ENCODE measurements at places on chromosomes 13 and 19.

GRCh38 chr13:112693831-112694497 is 4.1 kb downstream of the ATP11A start:
- peaks cover 13% of the 10 kb centered on the region for H3K36me3 ChIP-seq
- no peak for DNase-seq
- peaks cover 18% of the 10 kb centered on the region for H3K4me1 ChIP-seq
- no peaks in the 10 kb centered on the region for H3K27me3 ChIP-seq

DNA sequence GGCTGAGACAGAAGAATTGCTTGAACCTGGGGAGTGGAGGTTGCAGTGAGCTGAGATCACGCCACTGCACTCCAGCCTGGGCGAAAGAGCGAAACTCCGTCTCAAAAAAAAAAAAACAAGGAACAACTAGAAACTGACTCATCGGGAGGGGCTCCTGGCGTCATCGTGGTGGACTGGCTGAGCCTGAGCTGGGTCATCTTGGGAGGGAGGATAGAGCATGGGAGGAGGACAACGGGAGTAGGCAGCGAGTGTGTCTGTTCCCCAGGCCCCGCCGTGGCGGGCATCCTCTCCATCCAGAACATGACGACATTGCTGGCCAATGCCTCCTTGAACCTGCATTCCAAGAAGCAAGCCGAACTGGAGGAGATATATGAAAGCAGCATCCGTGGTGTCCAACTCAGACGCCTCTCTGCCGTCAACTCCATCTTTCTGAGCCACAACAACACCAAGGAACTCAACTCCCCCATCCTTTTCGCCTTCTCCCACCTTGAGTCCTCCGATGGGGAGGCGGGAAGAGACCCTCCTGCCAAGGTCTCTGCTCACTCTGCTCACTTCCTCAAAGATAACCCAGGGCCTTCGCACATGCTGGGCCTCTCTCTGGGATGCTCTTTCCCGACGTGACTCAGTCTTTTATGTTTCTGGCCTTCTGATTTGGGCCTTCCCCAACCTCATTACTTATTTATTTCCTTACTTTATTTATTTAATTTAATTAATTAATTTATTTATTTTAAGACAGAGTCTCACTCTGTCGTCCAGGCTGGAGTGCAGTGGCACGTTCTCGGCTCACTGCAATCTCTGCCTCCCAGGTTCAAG is 16.6 kb downstream of the DDX39A start:
- peaks cover 73% of the 10 kb centered on the region for H3K36me3 ChIP-seq
- peak overlapping the region; percentile 58 for H3K27ac ChIP-seq
- no peaks in the 10 kb centered on the region for H3K27me3 ChIP-seq
- H3K4me1 ChIP-seq: peaks cover 7% of the 10 kb centered on the region

DNA sequence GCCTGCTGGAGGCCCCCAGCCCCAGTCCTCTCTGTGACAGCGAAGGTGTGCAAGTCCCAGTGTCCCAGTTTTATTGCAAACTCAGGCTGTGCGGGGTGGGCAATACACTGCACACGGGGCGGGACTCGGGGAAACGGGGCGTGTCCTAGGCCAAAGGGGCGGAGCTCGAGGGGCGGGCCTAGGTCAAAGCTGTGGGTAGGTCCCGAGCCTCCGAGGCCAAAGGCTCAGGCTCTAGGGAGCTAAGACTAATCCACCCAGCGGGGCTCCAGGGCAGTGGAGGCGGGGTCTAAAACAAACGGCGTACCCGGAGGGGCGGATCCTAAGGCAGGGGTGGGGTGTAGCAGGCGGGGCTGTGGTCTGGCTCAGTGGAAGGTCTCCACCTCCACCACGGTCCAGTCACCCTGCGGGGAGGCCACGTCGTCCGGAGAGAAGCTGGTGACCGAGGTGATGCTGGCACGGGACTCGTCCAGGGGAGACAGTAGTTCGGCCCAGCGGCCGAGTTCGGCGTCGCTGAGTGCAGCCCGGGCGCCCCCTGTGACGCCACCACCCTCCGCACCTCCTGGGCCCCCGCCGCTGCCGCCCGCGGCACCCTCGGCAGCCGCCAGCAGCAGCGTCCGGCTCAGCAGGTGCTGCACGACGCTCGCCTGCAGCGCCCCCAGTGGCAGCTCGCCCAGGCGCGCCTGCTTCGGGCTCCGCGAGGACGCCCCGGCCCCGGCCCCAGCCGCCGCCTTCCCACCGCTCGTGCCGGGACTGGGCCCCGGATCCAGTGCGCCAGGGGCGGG is 5.3 kb downstream of the PRR36 start:
- no peaks in the 10 kb centered on the region for H3K27me3 ChIP-seq
- peak; percentile 81 for DNase-seq
- peak overlapping the region; percentile 71 for H3K27ac ChIP-seq
- peak overlapping the region; percentile 75 for H3K4me3 ChIP-seq
- peaks cover 15% of the 10 kb centered on the region for H3K4me1 ChIP-seq

GRCh38 chr13:99559560-99559959 is 58.3 kb downstream of the TM9SF2 start:
- no peak overlapping the region for H3K4me3 ChIP-seq
- no peaks in the 10 kb centered on the region for H3K4me1 ChIP-seq
- H3K36me3 ChIP-seq: peaks cover 75% of the 10 kb centered on the region
- DNase-seq: no peak

- H3K4me1 ChIP-seq: peaks cover 8% of the 10 kb centered on the region
- peak; percentile 12 for DNase-seq
- no peak overlapping the region for H3K4me3 ChIP-seq
- H3K36me3 ChIP-seq: peaks cover 96% of the 10 kb centered on the region
- H3K27me3 ChIP-seq: no peaks in the 10 kb centered on the region
Observed at GRCh38 chr13:114244637-114245036, 9.9 kb downstream of the CDC16 start.

DNA sequence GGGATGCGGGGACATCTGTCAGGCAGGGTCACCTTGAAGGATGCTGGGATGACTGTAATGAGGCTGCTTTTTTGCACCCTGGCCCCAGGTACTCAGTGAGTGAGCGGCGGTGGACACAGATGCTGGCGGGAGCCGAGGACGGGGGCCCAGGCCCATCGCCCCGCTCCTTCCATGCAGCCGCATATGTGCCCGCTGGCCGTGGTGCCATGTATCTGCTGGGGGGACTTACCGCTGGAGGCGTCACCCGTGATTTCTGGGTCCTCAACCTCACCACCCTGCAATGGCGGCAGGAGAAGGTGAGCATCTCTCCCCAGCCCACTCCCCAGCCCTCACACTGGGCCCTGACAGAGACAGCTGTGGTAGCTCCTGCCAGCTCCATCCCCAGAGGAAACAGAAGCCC is 31.3 kb downstream of the MEGF8 start:
- H3K27ac ChIP-seq: no peak overlapping the region
- no peak overlapping the region for H3K4me3 ChIP-seq
- H3K36me3 ChIP-seq: peaks cover 4% of the 10 kb centered on the region
- H3K4me1 ChIP-seq: no peaks in the 10 kb centered on the region
- no peaks in the 10 kb centered on the region for H3K27me3 ChIP-seq

GRCh38 chr13:23637829-23638228 is 67.6 kb downstream of the TNFRSF19 start:
- no peak overlapping the region for H3K4me3 ChIP-seq
- H3K27ac ChIP-seq: no peak overlapping the region
- no peaks in the 10 kb centered on the region for H3K4me1 ChIP-seq
- no peak for DNase-seq
- no peaks in the 10 kb centered on the region for H3K27me3 ChIP-seq

DNA sequence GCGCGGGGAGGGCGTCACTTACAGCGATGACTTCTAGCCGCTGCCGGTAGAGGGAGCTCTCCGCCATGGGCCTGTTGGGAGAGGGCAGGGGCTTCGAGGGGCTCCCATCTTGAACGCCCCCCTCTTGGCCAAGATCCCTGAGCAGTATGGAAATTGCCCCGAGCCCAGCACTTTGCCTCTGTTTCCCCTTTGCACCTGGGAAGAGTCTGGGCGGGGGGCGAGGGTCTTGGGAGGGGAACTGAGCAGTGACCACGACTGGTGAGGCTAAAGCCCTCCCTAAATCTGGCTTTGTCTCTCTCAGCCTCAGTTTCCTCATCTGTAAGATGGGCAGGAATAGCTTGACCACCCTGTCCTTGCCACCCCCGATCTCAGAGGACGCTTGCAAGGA is 2.8 kb downstream of the PALM3 start:
- no peaks in the 10 kb centered on the region for H3K36me3 ChIP-seq
- H3K4me3 ChIP-seq: no peak overlapping the region
- no peaks in the 10 kb centered on the region for H3K27me3 ChIP-seq
- no peak overlapping the region for H3K27ac ChIP-seq
- H3K4me1 ChIP-seq: peaks cover 61% of the 10 kb centered on the region
- DNase-seq: peak; percentile 63

DNA sequence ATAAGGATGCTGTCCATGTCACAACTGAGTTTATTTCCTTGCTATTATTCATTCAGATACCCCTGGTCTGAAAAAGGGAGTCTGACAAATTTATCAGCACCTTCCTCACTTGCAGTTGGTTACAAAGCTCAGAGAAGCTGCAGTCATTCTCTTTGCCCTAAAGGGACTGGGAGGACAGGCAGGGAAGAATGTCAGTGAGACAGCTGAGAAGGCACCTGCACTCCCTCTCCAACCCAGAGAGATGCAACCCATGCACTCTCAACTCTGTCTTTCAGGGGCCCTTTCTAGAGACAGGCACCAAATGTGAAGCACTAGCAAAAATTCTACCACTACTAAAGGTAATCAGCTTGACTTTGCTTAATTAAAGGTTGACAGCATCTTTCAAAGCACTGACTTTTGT is 83.3 kb downstream of the CRYL1 start:
- no peaks in the 10 kb centered on the region for H3K4me1 ChIP-seq
- H3K4me3 ChIP-seq: no peak overlapping the region
- no peak for DNase-seq
- no peaks in the 10 kb centered on the region for H3K36me3 ChIP-seq
- H3K27ac ChIP-seq: no peak overlapping the region

DNA sequence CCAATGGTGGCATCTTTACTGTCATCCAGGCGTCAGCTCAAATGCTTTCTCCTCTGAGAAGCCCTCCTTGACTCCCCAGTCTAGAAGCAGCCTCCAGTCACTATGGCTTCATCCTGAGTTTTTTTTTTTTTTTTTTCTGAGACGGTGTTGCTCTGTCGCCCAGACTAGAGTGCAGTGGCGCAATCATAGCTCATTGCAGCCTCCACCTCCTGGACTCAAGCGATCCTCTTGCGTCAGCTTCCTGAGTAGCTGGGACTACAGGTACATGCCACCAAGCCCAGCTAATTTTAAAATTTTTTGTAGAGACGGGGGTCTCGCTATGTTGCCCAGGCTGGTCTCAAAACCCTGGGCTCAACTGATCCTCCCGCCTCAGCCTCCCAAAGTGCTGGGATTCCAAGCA is 4.2 kb downstream of the NRTN start:
- no peaks in the 10 kb centered on the region for H3K4me1 ChIP-seq
- H3K4me3 ChIP-seq: no peak overlapping the region
- DNase-seq: no peak
- no peaks in the 10 kb centered on the region for H3K27me3 ChIP-seq

GRCh38 chr19:1668486-1669270 is 16.3 kb upstream of the TCF3 start:
- DNase-seq: no peak
- H3K27me3 ChIP-seq: no peaks in the 10 kb centered on the region
- H3K4me1 ChIP-seq: peaks cover 11% of the 10 kb centered on the region
- H3K27ac ChIP-seq: no peak overlapping the region
- H3K4me3 ChIP-seq: no peak overlapping the region

DNA sequence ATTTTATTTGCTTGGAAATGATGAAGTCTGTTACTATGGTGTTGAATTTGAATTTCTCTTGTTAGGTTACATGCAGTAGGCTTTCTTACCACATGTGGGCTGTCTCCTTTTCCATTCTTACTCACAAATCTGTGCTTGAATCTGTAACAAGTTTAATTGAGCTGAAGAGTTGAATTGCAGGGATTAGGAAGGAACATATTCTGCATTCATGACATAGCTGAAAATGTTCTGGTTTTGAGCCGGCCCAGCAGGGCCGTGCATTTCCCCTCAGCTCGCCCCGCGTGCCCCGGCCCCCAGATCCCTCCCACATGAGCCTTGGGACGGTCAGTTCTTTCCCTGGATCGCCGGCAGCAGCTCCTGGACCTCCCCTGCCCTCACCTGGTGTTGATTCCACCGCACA is 28.1 kb downstream of the TFDP1 start:
- H3K27ac ChIP-seq: no peak overlapping the region
- no peaks in the 10 kb centered on the region for H3K27me3 ChIP-seq
- no peaks in the 10 kb centered on the region for H3K4me1 ChIP-seq

- no peak for DNase-seq
- no peak overlapping the region for H3K4me3 ChIP-seq
- H3K27ac ChIP-seq: no peak overlapping the region
- no peaks in the 10 kb centered on the region for H3K36me3 ChIP-seq
- H3K4me1 ChIP-seq: peaks cover 7% of the 10 kb centered on the region
- peaks cover 64% of the 10 kb centered on the region for H3K27me3 ChIP-seq
Observed at GRCh38 chr13:112446347-112446861, 70.2 kb downstream of the SPACA7 start.

DNA sequence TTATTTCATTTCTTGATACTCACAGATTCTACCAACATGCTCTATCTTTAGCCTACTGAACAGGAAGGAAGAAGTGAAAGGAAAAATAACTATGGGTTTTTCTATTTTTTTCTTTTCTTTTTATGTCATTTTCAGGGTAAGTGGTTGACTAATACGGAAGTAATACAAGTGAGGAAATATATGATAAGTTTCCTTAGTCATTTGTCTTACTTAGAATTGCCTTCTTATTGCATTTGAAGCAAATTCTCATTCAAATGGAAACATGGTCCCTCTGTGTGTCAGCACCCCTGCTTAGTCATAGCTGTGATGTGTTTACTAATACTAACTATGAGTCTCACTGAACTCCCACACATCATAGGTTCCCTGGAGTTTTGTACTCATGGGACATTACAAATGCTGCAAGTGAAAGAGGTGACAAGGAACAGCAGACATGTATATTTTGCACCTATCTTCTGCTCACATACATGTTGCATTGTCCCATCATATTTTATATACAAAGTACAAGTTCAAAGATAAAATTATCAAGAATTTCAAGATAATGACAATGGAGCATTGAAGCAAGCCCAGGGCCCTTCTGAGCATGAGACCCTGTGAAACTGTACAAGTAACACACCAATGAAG is 60.1 kb downstream of the DCT start:
- H3K4me3 ChIP-seq: no peak overlapping the region
- no peaks in the 10 kb centered on the region for H3K27me3 ChIP-seq
- no peak for DNase-seq
- H3K4me1 ChIP-seq: no peaks in the 10 kb centered on the region
- no peak overlapping the region for H3K27ac ChIP-seq
- no peaks in the 10 kb centered on the region for H3K36me3 ChIP-seq

DNA sequence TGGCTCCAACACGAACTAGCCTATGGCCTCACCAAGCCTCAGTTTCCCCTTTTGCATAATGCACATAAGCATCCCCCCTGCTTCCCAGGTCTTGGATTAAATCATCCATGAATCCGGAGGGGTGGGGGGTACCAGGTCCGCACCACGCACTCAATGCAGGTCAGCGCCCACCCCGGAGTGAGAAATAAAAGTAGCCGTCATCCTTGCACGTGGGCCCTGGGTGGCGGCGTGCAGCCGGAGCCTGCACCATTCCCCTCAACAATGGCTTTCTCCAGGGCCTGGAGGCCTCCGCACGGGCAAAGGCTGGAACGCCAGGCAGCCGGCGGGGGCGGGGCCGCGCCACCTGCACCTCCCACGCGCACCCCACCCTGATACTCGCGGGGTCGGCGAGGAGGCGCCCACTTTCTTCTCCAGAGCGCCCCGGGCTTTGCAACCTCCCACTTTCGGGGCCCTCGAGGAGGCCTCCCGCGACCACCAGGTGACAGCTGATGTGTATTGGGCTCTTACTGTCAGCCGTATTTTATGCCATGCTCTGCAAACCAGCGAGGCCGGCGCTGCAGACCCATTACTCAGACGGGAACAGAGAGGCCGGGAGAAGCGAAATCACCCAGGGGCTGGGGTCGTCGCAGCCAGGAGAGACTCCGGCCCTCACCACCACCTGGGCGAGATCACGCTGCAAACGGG is 767 bp upstream of the GADD45B start:
- peak overlapping the region; percentile 25 for H3K27ac ChIP-seq
- peak overlapping the region; percentile 49 for H3K4me3 ChIP-seq
- DNase-seq: peak; percentile 43
- no peaks in the 10 kb centered on the region for H3K27me3 ChIP-seq
- H3K4me1 ChIP-seq: peaks cover 46% of the 10 kb centered on the region

Measured in K562 (cell line).